Non-pigmented ciliary epithelial cell (primary cell): ENCODE measurements at places on chromosomes 3 and 15.
A peak's percentile ranks its signal among the peaks of the same experiment; 100 is the strongest.

DNA sequence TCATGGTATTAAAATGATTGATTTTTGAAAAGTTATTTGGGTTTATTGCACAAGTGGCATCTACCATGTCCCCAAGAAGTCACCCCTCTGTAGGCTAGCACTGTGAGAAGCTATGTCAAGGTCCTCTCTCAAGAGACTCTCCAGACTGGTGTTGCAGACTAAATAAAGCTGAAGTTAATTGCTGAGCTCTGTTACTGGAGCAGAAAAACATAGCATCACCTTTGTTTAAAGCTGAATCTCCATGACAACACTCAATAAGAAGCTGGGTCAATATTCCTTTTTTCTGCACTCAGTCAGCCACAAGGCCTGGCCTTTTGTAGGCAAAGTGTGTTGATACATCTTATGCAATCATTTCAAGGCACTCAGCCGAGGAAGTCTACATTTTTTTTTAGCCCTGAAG, 806.6 kb upstream of the LMCD1 start:
- no peak for DNase-seq

- peak; percentile 34 for DNase-seq
Measured at GRCh38 chr3:100710261-100710968, 1.1 kb downstream of the TFG start.

DNA sequence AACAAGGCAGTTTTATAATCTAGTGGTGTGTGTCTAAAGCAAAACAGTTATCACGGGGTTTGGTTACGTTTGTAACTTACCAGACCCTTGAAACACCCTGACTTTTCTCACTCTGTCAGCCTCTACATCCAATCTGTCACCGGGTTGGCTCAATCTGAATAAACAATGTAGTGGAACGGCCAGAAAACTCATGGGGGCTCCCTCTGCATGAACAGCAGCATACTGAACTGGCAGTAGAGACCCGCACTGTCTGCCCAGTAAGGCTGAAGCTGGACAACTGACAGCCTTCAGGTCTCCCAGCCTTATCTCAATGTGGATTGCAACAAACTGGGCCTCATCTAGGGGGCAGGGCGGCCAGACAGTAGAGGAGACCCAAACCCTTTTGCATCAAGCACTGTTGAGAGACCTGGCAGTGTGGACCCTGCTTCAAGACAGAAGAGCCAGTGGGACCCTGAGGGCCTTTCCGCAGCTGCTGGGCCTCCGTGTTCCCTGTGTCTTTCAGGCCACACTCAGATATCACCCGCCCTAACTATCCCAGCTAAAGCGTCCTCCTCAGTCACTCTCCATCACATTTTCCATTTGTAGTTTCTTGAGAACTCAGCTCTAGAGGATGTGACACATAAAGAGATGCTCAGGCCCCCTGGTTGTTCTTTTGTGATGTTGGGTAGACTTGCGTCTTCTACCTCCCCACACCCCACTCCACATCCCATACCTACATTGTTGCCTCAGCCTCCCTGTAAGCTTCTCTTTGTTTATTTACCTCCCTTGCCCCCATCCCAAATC, 181.2 kb upstream of the NR2E3 start:
- no peak for DNase-seq

DNA sequence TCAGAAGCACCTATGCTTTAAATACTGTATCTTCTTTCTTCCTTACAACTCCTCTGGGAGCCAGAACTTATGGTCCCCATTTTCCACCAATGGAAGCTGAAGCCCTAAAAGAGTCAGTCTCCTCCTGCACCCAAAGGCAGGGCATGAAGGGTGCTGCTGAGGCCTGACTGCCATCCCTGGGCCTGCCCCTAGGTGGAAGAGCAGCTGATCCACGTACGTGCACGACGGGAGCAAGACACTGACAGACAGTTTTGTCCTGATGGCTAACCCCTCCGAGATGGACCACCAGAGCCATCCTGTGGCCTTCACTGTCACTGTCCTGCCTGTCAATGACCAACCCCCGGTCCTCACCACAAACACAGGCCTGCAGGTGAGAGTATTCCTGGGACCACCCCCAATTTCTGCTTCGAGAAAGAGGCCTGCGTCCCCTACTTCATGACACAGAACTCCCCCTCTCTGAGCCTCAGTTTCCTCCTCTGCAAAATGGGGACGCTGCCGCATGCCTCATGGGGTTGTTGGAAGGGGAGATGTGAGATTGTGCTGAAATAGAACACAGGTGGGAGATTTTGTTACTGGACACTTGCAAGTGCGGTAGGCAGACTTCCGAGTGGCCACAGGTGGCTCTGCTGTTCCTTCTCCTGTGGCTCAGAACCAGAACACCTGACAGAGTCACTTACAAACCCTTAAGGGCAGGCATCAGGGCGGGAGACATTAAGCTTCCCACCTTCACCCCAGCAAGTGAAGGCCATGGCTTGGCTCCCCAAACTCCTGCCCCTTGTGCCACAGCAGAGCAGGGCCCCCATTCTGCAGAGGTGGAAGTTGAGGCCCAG, 175.4 kb downstream of the TBC1D2B start:
- DNase-seq, result no peak

- peak; percentile 51 for DNase-seq
Measured at GRCh38 chr3:165206454-165207266, 10.5 kb upstream of the SLITRK3 start.

- no peak for DNase-seq
Measured at GRCh38 chr3:127834771-127835170, 12.5 kb upstream of the MGLL start.

- no peak for DNase-seq
Measured at GRCh38 chr3:40566694-40567093, 41.9 kb downstream of the ZNF621 start.

DNA sequence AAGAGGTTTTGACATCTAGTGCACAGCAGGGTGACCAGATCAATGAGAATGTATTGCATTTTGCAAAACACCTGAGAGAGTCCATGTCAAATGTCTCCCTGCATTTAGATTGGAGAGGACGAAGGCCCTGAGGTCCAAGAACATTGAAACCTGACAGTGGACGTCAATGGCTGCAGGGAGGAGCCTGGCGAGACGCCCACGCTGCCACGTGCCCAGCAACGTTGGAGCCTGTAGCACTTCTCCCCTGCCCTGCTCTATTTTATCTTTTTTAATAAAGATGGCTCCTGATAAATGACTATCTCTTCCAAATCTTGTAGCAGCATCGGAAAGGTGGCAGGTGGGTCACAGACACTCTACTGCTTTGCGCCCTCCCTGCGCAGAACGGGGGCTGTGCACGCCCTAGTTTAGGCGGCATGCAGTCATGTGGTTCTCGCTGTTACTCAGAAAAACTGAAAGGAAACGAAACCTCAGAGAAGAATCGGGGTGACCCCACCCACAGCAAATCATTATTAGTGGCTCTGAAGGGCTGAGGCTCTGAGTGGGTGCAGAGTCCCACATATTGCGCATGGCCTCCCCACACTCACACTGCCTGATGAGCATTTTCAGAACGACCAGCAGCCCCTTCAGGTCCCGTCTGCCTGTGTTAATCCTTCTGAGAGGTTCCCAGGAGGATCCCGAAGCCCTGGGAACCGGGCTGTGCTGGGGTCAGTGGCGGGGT, 62.5 kb upstream of the TAMM41 start:
- no peak for DNase-seq

DNA sequence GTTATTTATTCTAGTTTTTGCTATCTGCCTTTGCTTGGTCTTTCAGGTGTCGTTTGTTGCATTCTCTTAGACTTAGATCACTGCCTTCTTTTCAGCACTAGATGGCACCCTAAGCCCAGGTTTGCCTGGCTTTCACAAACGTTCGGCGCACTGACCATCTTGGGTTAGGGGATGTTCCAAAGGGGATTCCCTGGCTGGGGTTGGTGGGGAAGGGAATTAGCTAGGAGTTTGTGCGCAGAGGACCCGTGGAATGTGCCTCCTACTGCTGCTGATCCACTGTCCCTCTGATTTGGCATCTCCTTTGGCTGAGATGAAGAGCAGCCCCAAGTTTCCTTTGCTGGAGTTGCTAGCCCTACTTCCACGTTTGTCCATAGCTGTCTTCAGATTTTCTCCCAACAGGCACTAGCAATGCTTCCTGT, 33.9 kb downstream of the PFN2 start:
- DNase-seq, result no peak

- DNase-seq, result no peak
Measured at GRCh38 chr3:75001330-75001729, 386.9 kb upstream of the CNTN3 start.

DNA sequence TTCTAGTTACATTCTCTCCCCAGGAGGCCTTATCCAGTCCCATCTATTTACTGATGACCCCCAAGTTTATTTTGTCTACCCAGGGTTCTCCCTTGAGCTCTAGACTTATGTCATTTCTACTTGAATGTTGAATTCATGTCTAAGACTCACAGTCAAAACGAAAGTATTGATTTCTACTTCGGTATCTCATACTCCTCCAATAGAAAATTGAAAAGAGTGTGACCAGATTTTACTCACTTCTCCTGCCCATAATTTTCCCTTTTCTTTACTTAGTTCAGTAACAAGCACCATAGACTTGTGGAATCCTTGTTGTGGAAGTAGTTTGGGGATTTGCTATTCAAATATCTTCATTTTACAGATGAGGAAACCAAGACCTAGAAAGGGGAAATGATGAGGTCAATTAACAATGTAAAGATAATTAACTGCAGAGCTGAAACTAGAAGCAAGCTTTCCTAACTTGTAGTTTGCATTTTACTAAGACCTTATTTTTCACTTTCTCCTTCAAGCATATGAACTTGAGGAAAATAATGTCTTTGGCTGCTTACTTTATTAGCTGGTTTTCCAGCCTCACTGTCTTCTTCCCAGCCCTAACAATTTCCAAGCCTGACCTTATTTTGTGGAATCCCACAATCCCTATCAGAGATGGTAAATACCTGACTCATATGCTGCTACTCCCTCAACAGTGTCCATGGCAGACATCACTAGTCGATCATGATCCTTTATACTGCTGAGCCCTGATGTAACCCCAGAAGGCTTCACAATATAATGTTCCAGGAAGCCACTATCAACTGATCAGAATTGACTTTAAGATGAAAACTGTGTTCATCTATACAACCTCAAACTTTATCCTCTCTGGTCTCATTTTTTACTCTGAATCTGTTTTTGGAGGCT, 123.9 kb upstream of the AGBL1 start:
- no peak for DNase-seq

- no peak for DNase-seq
Measured at GRCh38 chr3:19030522-19030839, 117.8 kb upstream of the KCNH8 start.

- DNase-seq, result no peak
Measured at GRCh38 chr3:143757691-143758090, 90.6 kb downstream of the SLC9A9 start.

GRCh38 chr3:172036541-172037215, 2.7 kb upstream of the FNDC3B start:
- DNase-seq, result no peak

GRCh38 chr3:13215940-13216546, 142.8 kb upstream of the IQSEC1 start:
- peak; percentile 14 for DNase-seq

DNA sequence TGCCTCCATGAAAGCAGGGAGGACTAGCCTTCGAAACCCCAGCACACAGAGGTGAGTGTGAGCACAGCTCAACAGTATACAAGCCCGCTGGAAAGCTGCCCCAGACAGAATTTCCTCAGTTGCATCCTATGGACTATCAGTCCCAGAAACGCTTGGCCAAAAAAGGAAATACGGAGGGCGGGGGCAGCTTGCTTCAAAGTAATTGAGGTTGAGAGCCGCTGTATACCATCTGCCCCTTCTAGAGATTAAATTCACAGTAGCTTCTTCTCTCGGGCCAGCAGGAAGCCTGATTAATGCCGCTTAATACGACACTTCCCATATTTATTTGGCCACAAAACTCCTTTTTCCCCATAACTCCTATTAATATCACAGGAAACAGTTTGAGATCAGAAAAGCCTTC, 88.7 kb downstream of the LIPC start:
- DNase-seq, result no peak

GRCh38 chr3:143848704-143849103, 436 bp upstream of the SLC9A9 start:
- DNase-seq, result no peak

- DNase-seq, result no peak
Measured at GRCh38 chr3:14473411-14473891, 66.7 kb downstream of the GRIP2 start.

DNA sequence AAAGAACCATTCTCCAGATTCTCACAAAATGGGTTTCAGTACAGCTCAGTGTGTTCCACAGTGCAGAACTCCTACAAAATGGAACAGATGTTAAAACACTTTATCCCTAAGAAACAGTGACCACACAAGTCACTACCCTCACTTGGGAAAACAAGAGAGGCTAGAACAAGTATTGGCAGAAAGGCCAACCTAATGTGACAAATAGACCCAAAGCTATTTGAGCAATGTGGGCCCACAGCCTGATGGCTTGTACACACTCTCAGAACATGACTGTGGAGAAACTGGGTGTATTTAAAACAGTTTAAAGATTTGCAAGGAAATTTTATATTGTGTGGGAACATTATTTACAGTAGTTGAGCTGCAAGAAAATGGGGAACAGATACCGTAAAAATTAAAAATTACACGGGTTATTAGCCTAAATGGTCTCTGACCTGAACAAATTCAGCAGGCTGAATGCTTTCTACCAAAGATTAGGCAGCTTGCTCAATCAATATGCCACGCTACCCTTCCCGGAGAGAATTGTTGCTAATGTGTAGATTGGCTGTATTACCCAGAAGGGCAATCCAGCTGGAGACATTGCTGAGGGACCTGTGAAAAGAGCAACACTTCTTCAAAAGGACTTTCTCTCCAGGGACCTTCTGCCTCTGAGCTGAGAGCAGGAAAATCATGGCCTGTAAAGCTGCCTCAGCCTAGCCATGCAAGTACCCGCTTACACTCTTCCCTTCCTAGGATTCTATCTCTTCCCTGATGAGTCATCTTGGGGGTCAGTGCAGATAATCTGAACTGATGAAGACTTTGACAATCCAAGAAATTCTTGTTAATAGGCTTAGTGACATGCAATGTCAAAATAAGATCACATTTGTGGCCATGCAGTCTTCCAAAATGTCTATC, 97.1 kb downstream of the STRIT1 start:
- no peak for DNase-seq

GRCh38 chr3:71444028-71444860, 139.3 kb downstream of the FOXP1 start:
- peak; percentile 72 for DNase-seq

- DNase-seq, result no peak
Measured at GRCh38 chr15:67833710-67834511, 5.9 kb downstream of the RNU6-1 start.

- no peak for DNase-seq
Measured at GRCh38 chr3:171204942-171205341, 178.4 kb upstream of the SLC2A2 start.

GRCh38 chr3:147130461-147130860, 275.9 kb downstream of the ZIC4 start:
- no peak for DNase-seq

- no peak for DNase-seq
Measured at GRCh38 chr3:10942690-10943205, 49.8 kb upstream of the SLC6A1 start.

GRCh38 chr3:168964736-168965135, 698.8 kb downstream of the MECOM start:
- DNase-seq, result no peak

- DNase-seq, result no peak
Measured at GRCh38 chr3:189275852-189276251, 104.1 kb downstream of the TPRG1 start.

- peak; percentile 31 for DNase-seq
Measured at GRCh38 chr3:160707187-160707794, 30.3 kb downstream of the ARL14 start.
